Epithelial cell of proximal tubule (primary cell): ENCODE measurements at places on chromosomes 11 and 22.

GRCh38 chr11:36557991-36558390 lies 9.8 kb upstream of the RAG1 start:
- DNase-seq = no peak

DNA sequence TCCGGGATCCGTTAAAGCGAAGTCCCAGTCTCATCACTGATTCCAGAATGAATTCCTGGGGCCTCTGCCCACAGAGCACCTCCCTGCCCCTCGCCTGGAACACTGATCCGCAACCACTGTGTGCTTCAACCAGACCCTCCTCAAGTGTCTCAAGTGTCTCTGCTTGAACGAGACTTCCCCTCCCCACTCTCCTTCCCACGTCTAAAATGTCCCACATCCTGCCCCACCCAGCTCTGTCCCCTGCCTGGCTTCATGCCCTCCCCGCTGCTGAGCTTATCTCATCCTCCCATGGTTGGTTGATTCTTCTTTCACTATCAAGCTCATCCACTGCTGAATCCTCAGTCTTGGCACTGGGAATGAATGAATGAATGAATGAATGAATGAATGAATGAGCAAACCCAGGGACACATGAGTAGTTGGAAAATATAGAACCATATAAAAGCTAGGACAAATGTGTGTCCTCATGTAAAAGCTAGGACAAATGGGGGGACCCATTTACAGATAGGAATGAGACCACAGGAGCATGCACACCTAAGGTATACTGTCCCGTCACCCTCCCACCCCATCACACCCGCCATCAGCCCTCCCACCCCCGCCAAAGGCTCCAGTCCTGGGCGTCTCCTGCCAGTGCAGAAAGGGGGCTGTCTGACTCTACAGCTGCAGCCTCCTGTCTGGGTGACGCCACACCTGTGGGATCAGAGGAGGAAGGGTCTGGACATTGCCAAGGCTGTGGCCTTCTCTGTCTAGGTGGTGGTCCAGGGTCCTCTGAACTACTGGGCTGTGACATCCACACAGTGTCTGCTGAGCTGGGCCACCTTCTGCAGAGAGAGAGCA lies 71.4 kb upstream of the LINC01488 start:
- no peak for DNase-seq

DNA sequence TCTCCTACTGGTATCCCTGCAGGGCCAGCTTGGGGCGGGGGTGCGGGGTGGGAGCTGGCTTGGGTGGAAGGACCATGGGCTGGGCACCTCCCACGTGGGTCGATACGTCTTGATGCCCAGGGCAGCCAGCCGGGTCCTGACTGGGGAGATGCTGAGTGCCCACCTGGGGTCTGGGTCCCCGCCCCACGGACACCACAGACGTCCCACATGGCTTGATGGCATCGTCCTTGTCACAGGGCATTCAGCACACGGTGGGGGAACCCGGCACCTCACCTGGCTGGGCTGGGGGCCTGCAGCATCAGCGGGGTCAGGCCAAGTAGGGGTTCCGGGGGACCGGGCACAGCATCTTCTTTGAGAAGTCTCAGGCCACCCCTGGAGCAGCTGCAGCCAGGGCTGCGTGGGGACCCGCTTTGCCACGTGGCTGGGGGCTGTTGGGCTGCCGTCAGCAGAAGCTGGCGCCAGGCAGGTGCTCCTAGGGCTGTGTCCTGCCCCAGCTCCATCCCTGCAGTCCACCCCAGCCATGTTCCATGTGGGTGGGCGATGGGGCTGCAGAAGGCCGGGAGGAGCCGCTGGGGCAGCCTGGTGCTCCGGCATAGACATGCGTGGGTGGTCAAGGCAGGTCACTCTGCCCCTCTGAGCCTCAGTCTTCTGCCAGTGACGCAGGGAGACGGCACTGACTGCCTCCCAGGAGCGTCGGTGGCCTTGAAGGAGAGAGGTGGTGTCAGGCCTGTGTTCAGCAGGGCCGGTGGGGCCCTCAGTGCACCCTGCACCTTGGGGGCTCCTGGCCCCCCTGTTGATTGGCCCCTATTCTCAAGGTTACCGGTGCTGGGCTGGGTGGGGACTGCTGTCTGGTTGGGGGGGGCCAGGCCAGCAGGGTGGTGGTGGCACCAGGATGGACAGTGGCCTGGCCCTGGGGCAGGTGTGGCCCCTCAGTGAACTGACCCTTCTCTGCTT lies 8.4 kb downstream of the SELENOO start:
- no peak for DNase-seq

DNA sequence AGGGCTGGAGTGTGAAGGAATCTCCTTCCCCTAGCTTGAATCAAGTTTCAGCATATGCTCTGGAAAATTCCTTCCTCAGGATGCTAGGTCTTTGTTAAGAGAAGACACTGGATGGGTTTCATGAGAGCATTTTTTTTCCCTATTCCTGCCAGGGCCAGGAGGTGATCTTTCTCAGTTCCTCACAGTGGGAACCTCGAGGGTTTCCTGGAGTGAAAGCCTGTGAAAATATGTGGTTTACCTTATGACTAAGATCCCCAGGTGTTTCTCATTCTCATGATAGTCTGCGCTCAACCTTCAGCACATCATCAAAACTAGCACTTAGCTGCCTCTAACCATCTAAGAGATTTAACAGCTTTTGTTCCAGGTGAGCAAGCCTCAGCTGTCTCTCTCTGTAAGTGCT lies 985.3 kb upstream of the FAT3 start:
- no peak for DNase-seq

DNA sequence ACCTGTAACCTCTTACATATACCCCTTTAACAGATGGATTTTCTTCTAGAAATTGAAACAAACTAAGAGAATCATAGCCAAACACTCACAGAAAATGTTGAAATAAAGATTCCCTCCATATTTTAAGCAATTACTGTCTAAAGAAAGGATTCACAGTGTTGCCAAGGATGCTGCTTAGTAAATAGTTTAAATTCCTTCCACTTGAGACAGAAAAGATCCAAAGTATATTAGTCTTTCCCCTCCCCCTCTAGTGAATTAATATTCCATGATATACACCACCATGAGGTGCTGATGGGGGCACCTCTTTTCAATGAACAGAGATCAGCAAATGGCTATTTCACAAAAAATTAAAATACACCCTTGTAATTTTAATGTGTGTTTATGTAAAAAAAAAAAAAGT lies 186.8 kb downstream of the SOX6 start:
- DNase-seq = no peak

DNA sequence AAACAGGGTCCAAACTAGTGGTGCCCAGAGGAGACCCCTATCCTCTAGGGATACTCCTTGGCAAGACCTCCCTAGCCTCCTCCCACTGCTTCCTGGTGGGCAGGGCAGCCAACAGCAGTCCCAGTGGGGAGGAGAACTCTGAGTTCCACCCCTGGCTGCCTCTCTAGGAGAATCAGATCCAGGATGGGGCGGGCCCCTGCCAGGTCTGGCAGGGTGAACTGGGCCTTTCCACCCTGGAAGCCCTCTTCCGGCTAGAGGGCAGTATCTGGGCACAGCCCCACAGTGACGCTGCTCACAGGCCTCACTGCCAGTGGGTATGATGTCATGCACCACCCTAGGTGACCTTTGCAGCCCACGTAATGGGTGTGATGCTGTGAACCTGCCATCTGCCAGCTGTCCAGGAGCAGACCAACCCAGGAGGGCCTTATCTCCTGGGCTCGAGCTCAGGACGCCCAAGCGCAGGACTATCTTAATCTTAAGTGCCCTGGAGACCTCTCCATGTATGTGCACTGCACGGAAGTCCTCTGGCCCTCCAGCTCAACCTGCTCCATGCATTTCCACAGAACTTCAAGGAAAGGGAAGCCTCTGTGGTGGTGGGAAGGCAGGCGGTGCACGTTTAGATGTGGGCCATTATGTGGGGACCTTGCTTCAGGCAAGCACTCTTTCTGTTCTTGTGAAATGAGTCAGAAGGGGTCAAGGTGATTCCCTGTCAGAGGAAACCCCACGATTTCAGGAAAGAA lies 31.8 kb upstream of the FCHSD2 start:
- DNase-seq = no peak

DNA sequence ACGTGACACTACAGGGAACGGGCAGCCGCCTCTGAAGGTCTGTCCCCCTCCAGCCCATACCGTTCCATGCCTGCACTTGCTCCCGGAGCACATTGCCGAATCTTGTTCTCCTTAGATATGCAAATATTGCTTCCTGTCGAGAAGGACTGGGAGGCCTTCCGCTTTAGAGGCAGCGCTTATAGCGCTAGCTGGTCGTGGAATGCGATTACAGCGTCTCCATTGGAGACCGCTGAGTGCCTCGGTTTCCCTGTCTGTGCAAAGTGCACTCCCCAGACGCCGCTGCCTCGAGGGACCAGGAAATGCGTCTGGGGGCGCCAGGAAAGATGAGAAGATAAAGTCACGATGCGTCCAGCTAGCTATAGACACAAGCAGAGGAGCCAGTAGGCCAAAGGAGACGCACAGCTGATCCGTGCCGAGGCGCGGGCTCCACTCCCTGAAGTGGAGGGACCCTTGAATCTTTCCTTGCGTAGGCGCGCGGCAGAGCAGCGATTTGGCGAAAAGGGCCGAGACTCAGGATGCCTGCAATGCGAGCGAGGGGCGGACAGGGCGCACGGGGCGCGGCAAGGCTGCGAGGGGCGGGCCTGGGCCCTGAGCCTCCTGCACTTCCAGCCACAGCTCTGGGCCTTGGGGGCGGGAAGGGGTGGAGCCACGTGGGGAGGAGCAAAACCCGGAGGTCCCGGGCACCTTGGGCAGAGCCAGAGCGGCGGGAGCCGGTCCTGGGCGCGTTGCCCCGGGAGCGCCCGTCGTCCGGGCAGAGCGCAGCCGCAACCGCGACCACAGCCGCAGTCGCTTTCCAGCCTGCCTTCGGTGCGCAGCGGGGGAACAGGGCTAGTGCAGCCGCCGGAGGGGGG lies at the start of gene RASSF10:
Gene RASSF10, plus strand, starts transcription at position 692 of the 851 bp plus-strand sequence. CDS start 261 bp downstream, outside the sequence.
- DNase-seq = no peak

DNA sequence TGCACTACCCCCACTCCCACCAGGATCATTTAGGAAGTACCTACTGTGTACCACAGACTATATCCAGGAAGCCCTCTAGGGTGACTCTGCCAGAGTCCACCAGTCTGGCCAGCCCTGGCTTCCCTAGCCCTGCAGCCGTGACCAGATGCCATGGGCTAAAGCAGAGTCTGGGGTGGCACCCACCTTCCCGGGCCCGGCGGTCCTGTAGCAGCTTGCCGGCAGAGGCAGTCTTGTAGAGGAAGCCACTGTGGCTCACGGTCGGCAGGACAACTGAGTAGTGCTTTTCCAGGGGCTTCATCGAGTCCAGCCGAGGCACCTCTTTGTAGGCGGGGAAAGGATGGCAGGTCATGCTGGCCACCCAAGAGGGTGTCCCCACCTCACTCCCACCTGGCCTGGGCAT lies 27.2 kb upstream of the PDE2A start:
- no peak for DNase-seq

- no peak for DNase-seq
Measured at GRCh38 chr22:21823740-21824444, 43.6 kb downstream of the MAPK1 start.

- no peak for DNase-seq
Measured at GRCh38 chr22:24554313-24555164, at the start of gene GUCD1. Gene GUCD1, minus strand, starts transcription at chr22:24555138. Its CDS starts 147 bp downstream, at chr22:24554991.

DNA sequence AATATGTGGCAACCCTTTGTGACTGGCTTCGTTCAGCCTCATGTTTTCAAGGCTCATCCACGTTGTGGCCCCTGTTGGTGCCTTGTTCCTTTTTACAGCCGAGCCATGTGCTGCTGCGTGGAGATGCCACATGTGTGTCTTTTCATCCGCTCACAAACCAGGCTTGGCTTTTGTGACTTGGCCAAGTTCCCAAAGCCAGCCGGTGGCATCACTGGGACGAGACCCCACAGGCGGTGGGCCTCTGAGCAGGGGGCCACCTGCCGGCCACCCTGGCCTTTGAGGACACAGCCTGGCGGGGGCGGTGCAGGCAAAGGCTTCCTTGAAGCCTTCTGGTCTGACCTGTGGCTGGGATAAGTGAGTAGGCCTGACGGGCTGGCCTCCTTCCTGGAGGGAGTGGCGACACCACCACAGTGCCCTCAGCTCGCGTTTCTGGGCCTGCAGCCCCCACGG lies 10.5 kb downstream of the GRK2 start:
- DNase-seq = no peak

- DNase-seq = peak; percentile 36
Measured at GRCh38 chr11:108912581-108912980, 247.7 kb downstream of the DDX10 start.

- no peak for DNase-seq
Measured at GRCh38 chr11:111921541-111922230, 3.0 kb downstream of the C11orf52 start.

DNA sequence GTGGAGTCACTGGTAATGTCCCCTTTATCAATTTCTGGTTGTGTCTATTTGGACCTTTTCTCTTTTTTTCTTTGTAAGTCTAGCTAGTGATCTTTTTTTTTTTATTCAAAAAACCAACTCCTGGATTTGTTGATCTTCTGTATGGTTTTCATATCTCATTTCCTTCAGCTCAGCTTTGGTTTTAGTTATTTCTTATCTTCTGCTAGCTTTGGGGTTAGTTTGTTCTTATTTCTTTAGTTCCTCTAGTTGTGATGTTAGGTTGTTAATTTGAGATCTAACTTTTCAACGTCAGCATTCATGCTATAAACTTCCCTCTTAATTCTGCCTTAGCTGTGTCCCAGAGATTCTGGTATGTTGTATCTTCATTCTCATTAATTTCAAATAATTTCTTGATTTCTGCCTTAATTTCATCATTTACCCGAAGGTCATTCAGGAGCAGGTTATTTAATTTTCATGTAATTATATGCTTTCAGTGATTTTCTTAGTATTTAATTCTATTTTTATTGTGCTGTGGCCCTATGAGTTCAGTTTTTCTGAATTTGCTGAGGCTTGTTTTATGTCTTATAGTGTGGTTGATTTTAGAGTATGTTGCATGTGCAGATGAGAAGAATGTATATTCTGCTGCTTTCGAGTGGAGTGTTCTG lies 29.0 kb downstream of the PI4KA start:
- no peak for DNase-seq

DNA sequence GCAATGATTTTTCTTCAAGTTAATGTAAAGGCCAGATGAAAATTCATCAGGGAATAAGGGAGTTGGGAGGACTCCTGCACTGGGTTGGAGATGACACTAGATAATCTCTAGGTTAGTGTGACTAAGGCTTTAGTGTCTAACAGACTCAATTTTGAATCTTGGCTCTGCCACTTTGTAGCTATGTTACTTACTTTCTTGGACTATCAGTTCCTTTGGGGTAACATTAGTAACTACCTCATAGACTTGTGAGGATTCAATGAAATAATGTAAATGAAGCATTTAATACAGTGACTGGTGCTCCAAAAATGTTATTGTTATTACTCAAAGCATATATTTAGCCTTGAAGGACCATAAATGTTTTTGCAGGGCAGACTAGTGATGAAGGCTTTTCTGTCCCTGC lies 9.6 kb upstream of the CCDC89 start:
- no peak for DNase-seq

DNA sequence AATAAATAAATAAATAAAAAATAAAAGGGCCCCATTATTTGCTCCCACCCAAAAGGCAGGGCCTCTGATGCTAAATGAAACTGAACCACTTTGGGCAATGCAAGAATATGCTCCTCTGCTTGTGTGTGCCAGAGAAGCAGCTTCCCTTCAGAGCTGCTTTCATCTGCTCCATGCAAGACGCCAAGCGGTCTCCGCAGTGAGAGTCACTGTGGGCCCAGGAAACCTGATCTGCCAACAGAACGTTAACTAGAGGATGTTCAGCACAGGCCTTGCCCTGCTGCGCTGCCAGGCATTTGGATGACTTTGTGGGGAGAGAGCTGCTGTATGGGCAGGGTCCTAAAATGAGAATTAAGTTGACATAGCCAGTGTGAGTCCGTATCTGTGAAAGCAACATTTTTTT lies 43.7 kb upstream of the APOA1 start:
- DNase-seq = no peak

- no peak for DNase-seq
Measured at GRCh38 chr11:104899226-104899625, 966 bp upstream of the CASP12 start.
